ENCODE measurements at places on chromosomes 5 and 9.

- DNase-seq: no peak
These were observed 27.3 kb downstream of the KIF2A start for GRCh38 chr5:62333250-62333794.

- no peak for DNase-seq
These were observed 93.4 kb upstream of the SLIT3 start for GRCh38 chr5:169394371-169394770.

DNA sequence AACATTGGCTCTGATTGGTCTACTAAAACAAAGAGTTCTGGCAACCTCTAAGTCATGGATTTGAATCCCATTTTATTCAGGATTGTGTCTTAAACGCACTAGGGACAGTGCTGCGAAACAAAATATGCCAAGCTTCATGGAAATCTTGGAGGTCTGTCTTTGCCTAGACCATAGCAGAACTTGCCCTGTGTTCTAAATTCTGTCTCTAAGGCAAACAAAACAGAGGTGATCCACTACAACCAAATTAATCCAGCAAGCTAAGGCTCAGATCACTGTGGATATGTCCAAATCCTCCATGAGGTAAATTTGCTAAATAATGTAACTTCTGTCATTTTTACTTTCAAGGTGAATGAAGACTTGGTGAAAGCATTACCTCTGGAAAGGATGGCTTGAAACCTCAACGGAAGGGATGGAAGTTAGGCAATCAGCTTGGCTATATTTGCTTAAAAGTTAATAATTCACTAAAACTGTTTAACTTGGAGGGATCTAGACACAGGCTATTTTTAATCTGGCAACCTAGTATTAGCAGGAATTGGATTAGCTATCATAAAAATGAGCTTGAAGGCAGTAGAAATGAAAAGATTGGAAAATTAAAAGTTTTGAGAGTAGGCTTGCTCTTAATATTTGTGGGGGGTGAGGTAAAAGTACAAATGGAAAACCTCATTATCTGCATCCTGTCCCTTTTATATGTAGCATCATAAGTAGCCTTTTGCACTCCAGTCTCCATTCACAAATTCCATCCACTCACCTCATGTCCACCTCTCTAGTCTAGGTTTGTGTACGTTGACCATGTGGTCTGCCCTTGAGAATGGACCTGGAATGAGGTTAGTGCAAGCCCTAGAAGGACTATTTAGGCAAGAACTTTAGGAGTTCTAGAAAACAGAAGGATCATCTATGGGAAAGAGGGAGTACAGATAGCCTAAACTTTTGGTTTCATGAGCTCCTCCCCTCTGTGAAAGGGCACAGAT is 176.2 kb downstream of the SMC2 start:
- DNase-seq: no peak

GRCh38 chr5:108102463-108102862 is 279.4 kb downstream of the FBXL17 start:
- no peak for DNase-seq

DNA sequence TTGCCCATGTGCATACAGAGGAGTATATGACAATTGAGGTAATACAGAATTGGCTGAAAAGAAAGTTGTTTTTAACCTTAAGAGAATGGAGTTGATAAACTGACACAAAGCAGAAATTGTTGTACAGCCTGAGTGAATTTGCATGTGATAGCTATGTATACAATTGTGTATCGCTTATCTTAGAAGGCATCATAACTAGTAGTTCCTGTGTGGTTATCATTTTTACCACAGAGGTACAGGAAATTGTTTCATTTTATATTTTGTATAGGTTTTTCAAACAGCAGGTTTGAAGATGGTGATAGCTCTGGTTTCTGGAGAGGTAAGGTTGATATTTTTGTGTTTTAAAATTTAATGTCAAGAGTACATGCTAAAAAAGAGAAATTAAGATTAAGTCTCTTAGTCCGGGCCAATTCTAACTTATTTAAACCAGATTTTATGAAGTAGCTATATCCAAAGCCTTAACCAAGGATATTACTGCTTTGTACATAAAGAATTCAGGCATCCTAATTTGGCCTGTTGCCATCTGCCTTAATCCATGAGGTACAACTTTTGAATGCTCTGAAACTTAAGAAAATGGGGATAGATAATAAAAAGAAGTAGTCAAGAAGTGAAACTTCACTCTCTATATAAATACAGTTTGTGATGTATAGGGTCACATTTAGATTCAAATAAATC is 26.0 kb downstream of the DDX4 start:
- DNase-seq: no peak

- no peak for DNase-seq
These were observed 15.7 kb upstream of the INPP5E start for GRCh38 chr9:136455043-136456002.

DNA sequence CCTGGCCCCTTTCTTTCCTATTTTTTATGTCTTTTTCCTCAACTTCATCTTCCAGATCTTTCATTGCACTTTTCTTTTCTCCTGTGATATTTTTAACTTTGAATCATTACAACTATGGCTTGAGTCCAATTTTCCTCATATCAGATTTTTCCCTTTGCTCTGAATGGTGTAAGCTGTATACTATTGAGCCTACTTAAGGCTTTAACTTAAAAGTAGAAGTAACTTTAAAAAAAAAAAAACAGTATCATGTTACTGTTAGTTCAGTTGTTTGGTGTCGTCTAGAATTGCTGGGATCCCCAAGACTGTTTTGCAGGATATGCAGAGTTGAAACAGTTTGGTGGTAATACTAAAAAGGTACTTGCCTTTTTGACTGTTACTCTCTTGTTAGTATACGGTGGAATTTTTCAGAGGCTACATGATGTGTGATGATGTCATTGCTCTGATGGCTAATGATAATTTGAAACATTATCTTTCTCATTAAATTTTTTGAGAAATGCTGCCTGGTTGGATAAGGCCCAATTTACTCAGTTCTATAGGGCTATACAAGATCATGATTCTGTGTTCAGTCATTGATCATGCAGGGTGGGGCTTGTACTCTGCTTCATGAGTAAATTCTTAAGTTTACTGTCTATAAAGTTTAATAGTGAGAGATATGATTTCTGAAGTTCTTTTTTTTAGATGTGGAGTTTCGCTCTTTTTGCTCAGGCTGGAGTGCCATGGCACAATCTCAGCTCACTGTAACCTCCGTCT is 8.8 kb downstream of the NAA35 start:
- no peak for DNase-seq

- no peak for DNase-seq
These were observed 302.0 kb downstream of the NTRK2 start for GRCh38 chr9:84971571-84971970.

GRCh38 chr5:31217446-31217845 is 24.0 kb downstream of the CDH6 start:
- DNase-seq: no peak

DNA sequence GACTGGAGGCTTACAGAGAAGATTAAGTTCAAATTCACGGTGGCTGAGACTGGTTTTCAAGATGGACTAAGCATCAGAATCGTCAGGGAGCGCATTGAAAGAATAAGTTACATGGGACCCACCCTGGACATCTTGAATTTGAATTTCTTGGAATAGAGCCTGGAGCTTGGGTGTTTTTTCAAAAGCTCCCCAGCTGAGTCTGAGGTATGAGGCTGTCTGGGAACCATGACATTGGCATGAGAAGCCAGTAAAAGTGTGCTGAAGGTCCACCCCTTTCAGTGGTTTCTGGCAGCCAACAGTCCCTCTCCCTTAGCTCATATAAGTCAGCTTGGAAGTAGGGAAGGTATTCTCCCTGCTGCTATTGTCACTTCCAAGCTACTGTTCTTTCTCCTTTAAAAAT is 97.8 kb downstream of the MAST4 start:
- DNase-seq: no peak

DNA sequence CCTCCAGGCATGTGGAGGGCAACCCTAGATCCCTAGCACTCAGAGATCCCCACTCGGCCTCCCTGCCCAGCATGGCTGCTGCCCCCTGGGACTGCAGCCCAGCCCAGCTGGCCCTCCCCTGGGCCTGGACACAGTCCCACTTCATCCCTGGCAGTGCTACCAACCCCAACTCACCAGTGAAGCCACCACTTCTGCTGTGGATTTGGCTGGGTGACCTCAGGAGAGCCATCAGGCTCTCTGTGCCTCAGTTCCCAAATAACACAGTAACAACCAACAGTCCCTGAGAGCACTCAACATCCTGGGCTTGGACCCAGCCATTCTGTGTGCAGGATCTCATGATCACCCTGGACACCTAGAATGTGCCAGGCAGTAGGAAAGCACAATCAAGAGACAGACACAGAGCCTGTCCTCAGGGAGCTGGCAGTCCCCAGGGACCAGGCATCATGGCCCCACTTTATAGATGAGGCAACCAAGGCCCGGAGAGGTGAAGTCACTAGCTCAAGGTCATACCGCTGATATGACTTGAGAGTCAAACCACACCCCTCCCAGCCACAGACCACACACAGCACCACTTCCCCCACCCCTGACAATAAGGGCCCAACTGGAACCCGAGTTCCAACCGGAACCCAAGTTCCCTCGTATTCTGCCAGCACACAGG is 4.7 kb upstream of the PSMB7 start:
- DNase-seq: no peak

- no peak for DNase-seq
These were observed 26.1 kb downstream of the CHD1 start for GRCh38 chr5:98902733-98903132.

GRCh38 chr5:132664696-132665209 is 6.8 kb downstream of the IL13 start:
- no peak for DNase-seq

- DNase-seq: no peak
These were observed 1.6 kb downstream of the TSLP start for GRCh38 chr5:111072949-111073682.

GRCh38 chr9:137147793-137148160 is 8.8 kb downstream of the GRIN1 start:
- no peak for DNase-seq

- DNase-seq: no peak
These were observed 578 bp upstream of the TNFAIP8 start for GRCh38 chr5:119355244-119355638.

- DNase-seq: no peak
These were observed 133.0 kb upstream of the TUT7 start for GRCh38 chr9:86486891-86487837.

GRCh38 chr5:169022718-169023117 is 278.2 kb downstream of the SLIT3 start:
- DNase-seq: no peak

- DNase-seq: no peak
These were observed 1.1 kb upstream of the DOCK2 start for GRCh38 chr5:169635936-169636335.

GRCh38 chr5:116494784-116495450 is 79.7 kb downstream of the SEMA6A start:
- DNase-seq: no peak

GRCh38 chr5:149254506-149254905 is 17.2 kb upstream of the AFAP1L1 start:
- DNase-seq: no peak

- DNase-seq: no peak
These were observed 47.2 kb downstream of the XRCC4 start for GRCh38 chr5:83124593-83124992.

- DNase-seq: no peak
These were observed 14.7 kb upstream of the ARRDC3 start for GRCh38 chr5:91397791-91398190.

GRCh38 chr9:72326641-72327040 is 38.4 kb downstream of the ZFAND5 start:
- DNase-seq: no peak

DNA sequence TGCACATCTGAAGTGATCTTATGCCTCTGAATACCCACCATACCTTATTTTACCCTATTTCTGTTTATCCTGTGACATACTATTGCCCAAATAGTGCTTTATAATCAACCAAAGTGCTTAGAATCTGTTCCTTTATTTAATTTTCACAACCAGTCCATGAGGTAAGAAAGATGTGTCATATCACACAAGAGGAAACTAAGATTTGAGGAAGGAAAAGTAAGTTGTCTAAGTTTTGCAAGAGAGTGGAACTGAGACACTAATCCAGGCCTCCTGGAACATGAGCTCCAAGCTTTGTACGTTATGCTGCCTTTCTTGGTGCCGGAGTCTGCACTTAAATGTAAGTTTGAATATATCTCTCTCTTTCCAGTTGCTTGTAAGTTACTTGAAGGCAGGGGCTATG is 17.2 kb downstream of the KDM3B start:
- DNase-seq: peak; percentile 57

- no peak for DNase-seq
These were observed 89.0 kb upstream of the SELENOP start for GRCh38 chr5:42900734-42901133.

DNA sequence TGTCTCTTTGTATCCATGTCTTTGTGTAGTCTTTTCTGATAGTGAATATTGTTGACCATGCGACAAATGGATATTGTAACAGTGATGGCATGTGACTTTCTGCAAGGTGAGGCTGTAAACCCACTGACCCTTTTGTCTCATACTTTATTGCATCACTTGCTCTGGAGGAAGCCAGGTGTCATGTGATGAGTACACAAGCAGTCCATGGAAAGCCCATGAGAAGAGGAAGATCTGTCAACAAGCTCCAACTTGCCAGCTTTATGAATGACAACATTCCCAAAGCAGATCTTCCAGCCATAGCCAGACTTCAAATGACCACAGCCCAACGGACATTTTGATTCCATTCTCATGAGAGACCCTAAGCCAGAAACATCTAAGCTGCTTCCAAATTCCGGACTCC is 450.1 kb upstream of the ACTBL2 start:
- DNase-seq: no peak

DNA sequence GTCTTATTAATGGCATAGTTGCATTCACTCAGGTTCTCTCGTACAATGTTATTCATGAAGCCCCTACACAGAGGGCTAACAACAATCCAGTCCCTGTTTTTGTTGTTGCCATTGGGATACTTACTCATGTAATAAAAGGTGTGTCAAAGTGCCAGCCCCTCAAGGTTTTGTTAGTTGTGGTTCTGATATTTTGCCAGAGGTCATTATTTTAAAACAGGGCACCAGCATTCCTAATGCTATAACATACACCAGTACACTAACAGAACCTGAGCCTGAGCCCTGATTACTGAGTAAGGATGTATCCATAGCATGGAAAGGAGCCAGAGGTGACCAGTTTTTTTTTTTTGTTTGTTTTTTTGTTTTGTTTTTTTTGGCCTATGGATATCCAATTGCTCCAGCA is 50.2 kb downstream of the SMC2 start:
- DNase-seq: no peak

- DNase-seq: no peak
These were observed 10.3 kb upstream of the FBXL7 start for GRCh38 chr5:15489571-15490235.

All from GF-D8 (cell line).